ENCODE measurements at places on chromosomes 11 and 22. TPM values are rescaled to one million over a fixed set of nuclear protein-coding genes. Genes with fewer than 3 reads are reported as not detected.

GRCh38 chr11:30474151-30474954 lies 111.8 kb downstream of the MPPED2 start:
- ATAC-seq, result no peak

- peak; percentile 95 for ATAC-seq
Observed at GRCh38 chr11:130601141-130601540, 152.7 kb downstream of the ADAMTS15 start.

DNA sequence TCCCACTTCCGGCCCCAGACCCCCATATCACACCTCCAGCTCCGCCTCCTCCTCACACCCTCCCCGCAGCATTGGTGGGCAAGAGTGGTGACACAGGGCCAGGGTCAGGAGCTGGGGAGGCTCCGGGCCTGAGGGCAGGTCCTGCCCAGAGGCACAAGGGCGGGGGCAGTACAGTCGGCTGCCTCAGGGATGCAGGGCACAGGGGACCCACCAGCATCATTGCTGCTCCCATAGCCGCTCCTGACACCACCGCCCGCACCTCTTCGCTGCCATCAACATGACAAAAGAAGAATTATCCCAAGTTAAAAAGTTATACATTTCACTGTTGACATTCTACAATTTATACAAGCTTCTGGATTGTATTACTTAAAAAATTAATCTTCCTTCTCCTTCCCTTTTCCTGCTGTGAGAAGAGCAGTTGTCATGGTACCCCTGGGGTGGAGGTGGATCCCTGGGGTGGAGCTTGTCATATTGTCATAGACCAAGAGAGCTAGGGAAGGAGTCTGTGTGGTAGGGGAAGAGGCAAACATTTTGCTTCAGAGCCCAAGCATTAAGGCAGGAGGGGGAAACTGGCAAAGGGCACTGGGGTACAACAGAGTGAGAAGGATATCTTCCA lies 4.1 kb downstream of the SBF2 start:
- ATAC-seq, result no peak

SPCS2 gene
- total RNA-seq, result 27.2 TPM

- peak; percentile 52 for ATAC-seq
Observed at GRCh38 chr22:30206944-30207343, 39.6 kb downstream of the LIF start.

OR8B3 gene
- not detected for total RNA-seq

All from gastroesophageal sphincter (tissue), 4 donors.